ENCODE measurements at places on chromosomes 2 and 18. TPM values are rescaled to one million over a fixed set of nuclear protein-coding genes. Genes with fewer than 3 reads are reported as not detected.

DNA sequence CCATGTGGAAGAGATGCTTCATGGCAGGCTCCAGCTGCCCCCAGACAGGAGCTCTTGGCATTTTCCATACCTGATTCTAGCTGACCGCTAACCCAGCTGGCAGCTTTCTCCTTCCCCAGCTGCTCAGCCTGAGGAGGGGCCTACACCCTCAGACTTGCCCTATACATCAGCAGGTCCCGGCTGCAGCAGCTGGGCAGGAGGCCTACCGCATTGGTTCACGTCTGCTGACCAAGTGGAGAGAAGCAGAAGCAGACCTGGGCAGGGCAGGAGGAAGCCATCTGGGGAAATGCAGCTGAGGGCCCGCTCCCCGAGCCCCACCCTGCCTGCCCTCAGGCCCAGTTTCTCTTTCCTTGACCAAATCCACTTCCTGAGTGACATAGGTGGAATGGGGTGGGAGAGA lies 50.7 kb downstream of the LBH start:
- DNase-seq, result no peak
- H3K4me3 ChIP-seq, result no peak overlapping the region
- no peaks in the 10 kb centered on the region for H3K4me1 ChIP-seq
- H3K27ac ChIP-seq, result no peak overlapping the region
- H3K27me3 ChIP-seq, result no peaks in the 10 kb centered on the region

DNA sequence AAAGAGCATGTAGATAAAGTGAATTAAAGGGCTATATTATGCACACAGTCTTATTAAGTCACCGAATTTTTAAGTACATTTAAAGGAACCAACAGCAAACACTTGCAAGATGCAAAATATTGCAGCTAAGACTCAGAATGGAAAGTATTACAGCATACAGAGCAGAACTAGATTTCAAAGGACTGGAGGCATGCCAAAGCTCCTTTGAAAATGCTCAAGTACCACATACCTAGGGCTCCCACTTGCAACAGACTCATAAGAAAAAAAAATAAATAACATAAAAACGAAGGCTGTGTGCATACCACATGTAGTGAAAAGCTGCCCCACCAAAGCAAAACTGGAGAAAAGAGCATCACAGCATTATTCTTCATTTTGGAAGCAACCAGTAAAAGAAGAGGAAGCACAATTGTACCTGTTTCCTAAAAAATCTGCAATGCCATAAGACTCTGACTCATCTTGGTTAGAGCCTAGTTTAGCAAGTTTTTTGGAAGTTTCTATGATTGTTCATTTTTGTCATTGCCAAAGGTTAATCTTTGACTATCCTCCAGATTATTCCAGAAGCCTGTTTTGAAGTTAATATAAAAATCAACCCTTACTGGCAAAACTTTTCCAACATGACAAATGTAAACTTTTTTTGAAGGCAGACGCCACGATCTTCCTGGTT lies 306.0 kb upstream of the COL3A1 start:
- H3K27me3 ChIP-seq, result no peaks in the 10 kb centered on the region
- no peaks in the 10 kb centered on the region for H3K36me3 ChIP-seq
- DNase-seq, result no peak
- H3K4me3 ChIP-seq, result no peak overlapping the region
- no peaks in the 10 kb centered on the region for H3K4me1 ChIP-seq

DNA sequence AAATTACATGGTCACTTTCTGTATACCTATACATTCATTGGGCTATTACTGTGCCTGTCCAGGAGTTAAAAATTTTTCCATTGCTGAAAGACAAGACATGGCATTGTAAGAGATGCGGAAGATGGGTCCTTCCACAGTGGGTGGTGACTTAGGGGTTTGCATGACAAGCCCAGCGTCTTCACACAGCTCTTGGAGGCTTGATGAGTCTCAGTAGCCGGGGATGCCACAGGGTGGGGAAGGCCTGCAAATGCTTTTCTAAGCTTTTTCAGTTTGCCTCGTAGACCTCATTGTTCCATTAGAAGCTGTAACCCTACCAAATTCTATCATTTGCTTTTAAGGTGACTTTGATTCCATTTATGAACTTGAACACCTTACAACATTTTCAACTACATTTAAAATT lies 18.1 kb upstream of the MAPRE3 start:
- H3K27ac ChIP-seq, result no peak overlapping the region
- no peak overlapping the region for H3K4me3 ChIP-seq
- DNase-seq, result no peak
- no peaks in the 10 kb centered on the region for H3K4me1 ChIP-seq

The C1GALT1C1L gene
- total RNA-seq, result not detected

The UGT1A3 gene
- total RNA-seq, result not detected
